Gastrocnemius medialis (tissue), 4 donors: ENCODE measurements at places on chromosomes 3 and 15. TPM values are rescaled to one million over a fixed set of nuclear protein-coding genes. Genes with fewer than 3 reads are reported as not detected.

Gene CHRNB4
- total RNA-seq: not detected

Gene SLC12A1
- not detected for total RNA-seq

Gene COLQ
- total RNA-seq: 3.2 TPM

Gene HESX1
- total RNA-seq: 0.85 TPM

Gene CHL1
- total RNA-seq: 2.1 TPM

Gene ALDH1A3
- total RNA-seq: 8.4 TPM

Gene LRRIQ4
- not detected for total RNA-seq

DNA sequence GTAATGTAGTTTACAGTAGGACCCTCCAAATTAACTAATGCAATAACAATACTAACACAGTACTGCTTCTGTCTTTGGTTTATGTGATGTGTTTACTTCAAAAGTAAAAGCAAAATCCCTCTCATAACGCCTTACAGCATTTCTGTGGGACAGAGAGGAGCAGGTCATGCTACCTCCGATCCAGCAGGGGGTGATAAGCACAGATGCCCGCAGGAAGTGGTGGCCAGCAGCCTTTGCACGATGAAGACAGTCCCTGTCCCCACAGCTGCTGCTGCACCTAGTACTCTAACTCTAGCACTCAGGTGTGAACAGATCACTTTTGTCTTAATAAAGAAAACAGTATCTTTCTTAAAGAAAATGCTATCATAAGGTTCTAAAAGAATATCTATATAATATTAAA is 38.3 kb downstream of the ANO10 start:
- no peak overlapping the region for H3K27ac ChIP-seq
- no peak overlapping the region for H3K4me3 ChIP-seq
- no peaks in the 10 kb centered on the region for H3K27me3 ChIP-seq
- DNase-seq: no peak

DNA sequence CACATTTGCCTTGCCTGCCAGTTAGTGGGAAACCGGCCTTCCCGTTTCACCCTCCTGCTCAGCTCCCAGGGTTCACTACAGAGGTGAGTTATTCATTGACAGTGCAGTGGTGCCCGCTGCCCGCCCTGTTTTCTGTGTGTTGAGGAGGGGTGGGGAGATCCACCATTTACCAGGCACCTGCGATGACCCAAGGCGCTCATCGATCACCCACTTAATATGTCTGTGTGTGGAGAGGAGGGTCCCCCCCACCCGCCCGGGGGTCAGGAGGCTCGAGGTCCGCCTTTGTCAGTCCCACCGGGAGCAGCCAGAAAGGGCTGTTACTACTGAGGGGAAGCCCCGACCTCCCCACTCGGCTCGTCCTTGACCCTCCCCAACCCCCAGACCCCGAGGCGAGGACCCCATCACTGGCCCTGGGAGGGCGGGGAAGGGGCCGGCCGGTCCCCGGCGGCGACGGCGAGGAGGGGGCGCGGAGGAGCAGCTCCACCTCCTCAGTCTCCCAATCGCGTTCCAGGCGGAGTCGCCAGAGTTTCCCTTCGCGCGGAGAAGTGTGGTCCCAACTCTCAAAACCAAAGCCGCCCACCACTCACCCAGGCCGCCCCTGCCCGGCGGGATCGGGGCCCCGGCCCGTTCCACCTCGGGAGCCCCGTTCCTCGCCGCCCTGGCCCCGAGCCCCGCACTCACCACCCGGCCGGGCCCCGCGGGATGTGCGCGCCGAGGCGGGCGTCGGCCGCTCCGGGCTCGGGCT is 1.1 kb downstream of the PLXNB1 start:
- no peak for DNase-seq
- H3K27me3 ChIP-seq: no peaks in the 10 kb centered on the region
- H3K36me3 ChIP-seq: no peaks in the 10 kb centered on the region

DNA sequence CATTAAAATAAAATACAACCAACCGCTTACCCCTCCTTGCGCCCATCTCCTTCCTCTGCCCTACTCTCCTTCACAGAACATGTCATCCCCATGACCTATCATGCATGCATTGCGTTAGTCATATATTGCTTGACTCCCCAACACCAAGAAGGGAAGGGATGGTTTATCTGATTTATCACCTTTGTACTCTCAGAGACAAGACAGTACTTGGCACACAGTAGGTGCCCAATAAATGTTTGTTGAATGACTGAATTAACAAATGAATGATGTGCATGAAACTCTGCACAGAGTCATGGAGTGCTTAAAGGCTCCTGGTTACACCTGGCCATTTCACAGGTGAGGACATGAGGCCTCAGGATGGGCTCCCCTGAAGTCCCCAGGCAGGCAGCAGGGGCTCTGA is 59.7 kb downstream of the IQSEC1 start:
- no peaks in the 10 kb centered on the region for H3K27me3 ChIP-seq
- no peaks in the 10 kb centered on the region for H3K36me3 ChIP-seq
- no peak overlapping the region for H3K27ac ChIP-seq
- no peak for DNase-seq

GRCh38 chr15:96330450-96331143 is at the start of gene NR2F2:
Gene NR2F2, plus strand, starts transcription at chr15:96330700. Its CDS starts 1,406 bp downstream, at chr15:96332106.
- H3K27me3 ChIP-seq: peaks cover 11% of the 10 kb centered on the region
- DNase-seq: peak; percentile 97
- peaks cover 6% of the 10 kb centered on the region for H3K36me3 ChIP-seq
- peak within 1 kb of the TSS; percentile 86 for H3K4me3 ChIP-seq
- H3K4me1 ChIP-seq: peaks cover 16% of the 10 kb centered on the region

GRCh38 chr3:63949005-63949404 is 36.8 kb upstream of the SCAANT1 start:
- H3K27ac ChIP-seq: no peak overlapping the region
- H3K4me1 ChIP-seq: peaks cover 30% of the 10 kb centered on the region
- H3K4me3 ChIP-seq: no peak overlapping the region
- no peaks in the 10 kb centered on the region for H3K27me3 ChIP-seq
- H3K36me3 ChIP-seq: no peaks in the 10 kb centered on the region
- DNase-seq: no peak

- no peaks in the 10 kb centered on the region for H3K27me3 ChIP-seq
- H3K27ac ChIP-seq: no peak overlapping the region
- no peak for DNase-seq
- H3K36me3 ChIP-seq: no peaks in the 10 kb centered on the region
These were observed 14.2 kb upstream of the MAPK6 start for GRCh38 chr15:52004806-52005205.

DNA sequence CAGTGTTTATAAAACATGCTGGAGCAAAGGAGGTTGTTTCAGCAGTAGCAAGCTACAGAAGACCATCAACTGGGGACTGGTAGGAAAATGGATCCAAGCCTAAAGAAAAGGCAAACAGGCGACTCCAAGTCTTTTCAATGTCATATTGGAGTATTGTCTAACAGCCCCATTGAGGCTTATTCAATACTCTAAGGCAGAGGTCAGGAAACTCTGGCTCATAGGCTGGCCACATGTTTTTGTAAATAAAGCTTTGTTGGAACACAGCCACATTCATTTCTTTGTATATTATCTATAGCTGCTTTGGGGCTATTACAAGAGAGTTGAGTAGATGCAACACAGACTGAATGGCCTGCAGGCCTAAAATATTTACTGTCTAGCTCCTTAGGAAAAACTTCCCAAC is 77.5 kb downstream of the RPL22L1 start:
- DNase-seq: no peak
- H3K27ac ChIP-seq: no peak overlapping the region
- no peaks in the 10 kb centered on the region for H3K27me3 ChIP-seq
- no peaks in the 10 kb centered on the region for H3K36me3 ChIP-seq

DNA sequence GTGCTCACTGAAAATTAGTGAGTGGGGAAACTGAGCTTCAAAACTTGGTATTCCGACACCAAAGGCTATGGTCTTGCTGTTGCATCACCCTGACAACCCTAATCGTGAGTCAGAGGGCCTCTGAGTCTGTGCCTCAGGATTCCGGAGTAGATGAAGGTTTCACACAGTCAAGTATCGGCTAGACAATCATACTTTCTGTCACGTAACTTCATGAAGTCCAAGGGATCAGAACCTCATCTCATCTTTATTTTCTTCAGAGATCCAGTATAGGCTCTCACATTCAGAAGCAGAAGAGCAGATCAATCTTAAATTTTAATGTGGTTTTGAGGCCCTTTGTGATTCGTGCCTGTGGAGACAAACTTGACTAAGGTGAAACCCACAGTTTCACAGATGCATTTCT is 26.1 kb upstream of the NECTIN3 start:
- H3K27me3 ChIP-seq: no peaks in the 10 kb centered on the region
- DNase-seq: no peak

DNA sequence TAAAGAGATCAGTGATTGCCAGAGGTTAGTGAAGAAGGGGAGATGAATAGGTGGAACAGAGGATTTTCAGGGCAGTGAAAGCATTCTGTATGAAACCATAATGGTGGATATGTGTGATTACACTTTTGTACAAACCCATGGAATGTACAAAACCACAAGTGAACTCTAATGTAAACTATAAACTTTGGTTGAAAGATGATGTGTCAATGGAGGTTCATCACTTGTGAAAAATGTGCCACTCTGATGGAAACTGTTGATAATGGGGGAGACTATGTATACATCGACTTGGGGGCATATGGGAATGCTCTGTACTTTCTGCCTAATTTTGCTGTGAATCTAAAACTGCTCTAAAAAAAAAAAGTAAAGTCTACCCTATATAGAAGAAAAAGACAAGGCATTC is 68.7 kb upstream of the ARHGEF3 start:
- H3K4me3 ChIP-seq: no peak overlapping the region
- no peak for DNase-seq
- no peaks in the 10 kb centered on the region for H3K4me1 ChIP-seq
- H3K27ac ChIP-seq: no peak overlapping the region

DNA sequence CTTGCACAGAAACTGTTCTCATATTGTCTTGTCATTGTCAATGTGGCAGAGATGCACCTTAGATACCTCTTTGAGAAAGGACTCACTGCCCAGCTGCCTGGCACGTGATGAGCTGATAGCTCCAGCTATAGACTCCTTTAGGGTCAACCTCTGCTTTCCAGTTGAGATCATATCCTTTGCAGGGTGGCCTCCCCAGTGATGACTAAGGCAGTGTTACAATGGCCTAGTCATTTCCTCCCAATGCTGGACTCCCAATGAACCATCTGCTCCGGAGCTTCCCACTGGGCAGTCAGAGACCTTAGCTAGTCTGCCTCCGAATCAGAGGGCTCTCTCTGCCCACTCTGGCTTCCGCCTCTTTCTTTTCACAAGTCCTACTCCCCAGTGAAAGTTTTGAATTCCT is 79.5 kb downstream of the CHRD start:
- DNase-seq: no peak
- no peaks in the 10 kb centered on the region for H3K36me3 ChIP-seq
- no peaks in the 10 kb centered on the region for H3K4me1 ChIP-seq
- no peak overlapping the region for H3K4me3 ChIP-seq
- no peak overlapping the region for H3K27ac ChIP-seq

GRCh38 chr3:159904455-159904854 is 84.2 kb upstream of the IL12A start:
- no peaks in the 10 kb centered on the region for H3K27me3 ChIP-seq
- H3K4me1 ChIP-seq: no peaks in the 10 kb centered on the region
- no peak overlapping the region for H3K4me3 ChIP-seq
- H3K27ac ChIP-seq: no peak overlapping the region

GRCh38 chr3:147371771-147372340 is 34.5 kb downstream of the ZIC4 start:
- peaks cover 92% of the 10 kb centered on the region for H3K27me3 ChIP-seq
- H3K4me3 ChIP-seq: no peak overlapping the region
- no peak overlapping the region for H3K27ac ChIP-seq

GRCh38 chr3:174846055-174846454 is 13.1 kb upstream of the NAALADL2 start:
- no peak for DNase-seq
- H3K36me3 ChIP-seq: no peaks in the 10 kb centered on the region
- no peaks in the 10 kb centered on the region for H3K27me3 ChIP-seq
- H3K27ac ChIP-seq: no peak overlapping the region
- no peaks in the 10 kb centered on the region for H3K4me1 ChIP-seq

- H3K36me3 ChIP-seq: peaks cover 72% of the 10 kb centered on the region
- no peaks in the 10 kb centered on the region for H3K27me3 ChIP-seq
- DNase-seq: no peak
- H3K27ac ChIP-seq: no peak overlapping the region
These were observed 25.4 kb downstream of the PDCD6IP start for GRCh38 chr3:33823821-33824220.
